CD8-positive, alpha-beta memory T cell (primary cell): ENCODE measurements at places on chromosomes 3 and 15. TPM values are rescaled to one million over a fixed set of nuclear protein-coding genes. Genes with fewer than 3 reads are reported as not detected.

DNA sequence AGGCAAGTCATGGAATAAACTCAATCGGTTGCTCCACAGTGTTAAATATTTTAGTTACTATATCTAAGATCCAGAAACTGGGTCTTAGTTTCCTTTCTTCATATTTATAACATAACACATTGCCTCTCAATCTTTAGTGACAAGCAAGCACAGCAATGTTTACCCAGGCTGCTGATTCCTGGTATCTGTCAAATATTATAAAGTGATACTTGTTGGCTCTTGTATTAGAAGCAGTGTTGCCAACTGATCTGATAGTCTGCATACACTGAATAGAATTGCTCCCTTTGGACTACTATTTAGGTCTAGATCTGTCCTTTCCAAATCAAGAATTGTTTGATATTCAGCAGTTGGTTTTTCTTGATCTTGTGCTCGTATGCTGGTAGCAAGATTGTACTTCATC lies 7.2 kb upstream of the HHLA2 start:
- H3K27ac ChIP-seq, result no peak overlapping the region
- H3K36me3 ChIP-seq, result no peaks in the 10 kb centered on the region
- DNase-seq, result no peak
- H3K4me3 ChIP-seq, result no peak overlapping the region

GRCh38 chr3:138383715-138384465 lies 35.5 kb downstream of the MRAS start:
- DNase-seq, result no peak
- no peaks in the 10 kb centered on the region for H3K27me3 ChIP-seq
- H3K4me1 ChIP-seq, result no peaks in the 10 kb centered on the region
- no peak overlapping the region for H3K27ac ChIP-seq
- H3K4me3 ChIP-seq, result no peak overlapping the region

CPNE9 gene
- polyA plus RNA-seq, result not detected

DNA sequence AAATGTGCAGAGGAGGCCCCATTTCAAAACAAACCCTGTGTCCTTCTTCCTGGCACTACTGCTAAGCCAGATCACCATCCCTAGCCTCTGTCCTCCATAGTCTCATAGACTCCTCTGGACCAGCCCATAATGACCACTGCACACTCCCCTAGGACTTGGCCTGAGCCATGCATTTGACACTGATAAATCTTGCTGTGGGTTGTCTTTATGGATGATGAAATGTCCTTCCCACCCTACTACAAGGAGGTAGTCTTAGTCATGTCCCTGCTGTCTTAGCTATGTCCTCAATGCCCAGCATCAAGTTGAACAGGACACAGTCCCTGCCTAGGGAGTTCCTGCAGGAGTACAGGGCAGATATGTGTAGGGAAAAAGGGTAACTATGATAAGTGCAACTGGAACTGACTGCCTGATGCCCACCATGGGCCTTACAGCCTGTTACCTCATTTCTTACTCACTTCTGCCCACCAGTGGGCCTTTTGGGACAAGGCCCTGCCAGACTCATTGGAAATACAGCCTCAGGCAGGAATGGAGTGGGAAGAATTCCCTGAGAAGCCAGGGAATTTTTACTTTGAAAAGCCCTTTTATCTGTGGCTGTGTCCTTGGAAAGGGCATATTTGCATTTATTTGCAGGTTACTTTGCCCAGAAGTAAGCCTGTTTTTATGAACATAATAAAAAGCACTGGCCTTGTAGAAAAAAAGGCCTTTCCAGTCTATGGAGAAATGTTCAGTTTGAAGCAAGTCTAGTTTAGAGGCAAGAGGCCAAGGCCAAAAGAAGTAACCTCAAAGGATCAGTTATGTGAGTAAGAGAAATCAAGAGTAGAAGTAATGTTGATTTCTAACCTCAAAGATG lies 199.6 kb upstream of the EIF1B start:
- no peak overlapping the region for H3K4me3 ChIP-seq
- H3K27ac ChIP-seq, result no peak overlapping the region
- DNase-seq, result no peak
- H3K27me3 ChIP-seq, result no peaks in the 10 kb centered on the region
